ENCODE measurements at places on chromosomes 12 and 14. TPM values are rescaled to one million over a fixed set of nuclear protein-coding genes. Genes with fewer than 3 reads are reported as not detected.

DNA sequence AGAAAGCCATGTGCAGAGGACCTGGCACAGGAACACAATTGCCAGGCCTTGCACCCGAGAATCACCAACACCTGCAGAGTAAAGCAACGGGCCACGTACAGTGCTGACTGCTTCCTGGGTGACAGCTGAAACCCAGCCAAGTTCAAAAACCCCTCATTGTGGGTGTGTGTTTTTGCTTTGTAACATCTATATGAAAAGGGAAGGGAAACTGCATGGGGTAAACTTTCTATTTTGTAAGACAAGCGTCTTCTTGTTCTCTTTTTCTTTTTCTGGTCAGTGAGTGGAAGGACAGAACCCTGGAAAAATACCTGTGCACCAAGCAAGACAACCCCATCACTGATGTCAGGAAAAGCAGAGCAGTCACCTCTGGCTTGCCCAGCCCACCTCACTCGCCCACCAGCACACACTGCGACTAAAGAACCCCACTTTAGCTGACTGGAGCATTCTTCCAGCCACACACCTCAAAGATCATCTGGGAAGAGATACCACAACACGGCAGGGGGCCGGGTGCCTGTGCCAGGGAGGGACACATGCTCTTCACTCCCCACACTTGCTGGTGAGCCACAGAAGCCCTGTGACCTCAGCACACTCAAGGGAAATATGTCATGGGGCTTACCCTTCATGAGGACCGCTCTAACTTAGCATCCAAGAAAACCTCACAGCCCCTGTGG is 172.3 kb downstream of the NDUFA12 start:
- no peak for DNase-seq

DNA sequence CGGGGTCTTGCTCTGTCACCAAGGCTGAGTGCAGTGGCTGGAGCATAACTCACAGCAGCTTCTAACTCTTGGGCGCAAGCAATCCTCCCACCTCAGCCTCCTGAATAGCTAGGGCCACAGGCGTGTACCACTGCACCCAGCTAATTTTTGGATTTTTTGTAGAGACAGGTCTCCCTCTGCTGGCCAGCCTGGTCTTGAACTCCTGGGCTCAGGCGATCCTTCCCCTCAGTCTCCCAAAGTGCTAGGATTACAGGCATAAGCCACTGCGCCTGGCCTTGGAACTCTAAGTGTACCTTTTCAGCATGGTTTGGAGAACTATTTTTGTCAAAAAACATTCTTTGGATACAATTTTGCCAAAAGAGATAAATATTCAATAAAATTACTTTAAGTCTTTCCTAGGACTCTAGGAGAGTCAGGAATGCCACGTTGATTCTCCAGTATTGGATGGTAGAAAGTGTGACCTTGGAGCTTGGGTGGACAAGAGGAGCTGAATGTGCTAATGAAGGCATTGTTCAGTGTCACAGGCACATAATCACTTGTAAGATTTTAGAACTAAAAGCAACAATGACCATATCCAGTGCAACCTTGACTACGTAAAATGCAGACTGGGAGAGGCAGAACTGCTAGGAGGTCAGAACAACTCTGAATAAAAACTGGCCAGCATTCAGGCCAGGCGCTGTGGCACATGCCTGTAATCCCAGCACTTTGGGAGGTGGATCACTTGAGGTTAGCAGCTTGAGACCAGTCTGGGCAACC is 2.8 kb downstream of the SRSF9 start:
- DNase-seq = peak; percentile 64

GRCh38 chr12:22796941-22797630 is 172.1 kb downstream of the ETNK1 start:
- DNase-seq = no peak

ASCL1 gene
- not detected for polyA plus RNA-seq

DNA sequence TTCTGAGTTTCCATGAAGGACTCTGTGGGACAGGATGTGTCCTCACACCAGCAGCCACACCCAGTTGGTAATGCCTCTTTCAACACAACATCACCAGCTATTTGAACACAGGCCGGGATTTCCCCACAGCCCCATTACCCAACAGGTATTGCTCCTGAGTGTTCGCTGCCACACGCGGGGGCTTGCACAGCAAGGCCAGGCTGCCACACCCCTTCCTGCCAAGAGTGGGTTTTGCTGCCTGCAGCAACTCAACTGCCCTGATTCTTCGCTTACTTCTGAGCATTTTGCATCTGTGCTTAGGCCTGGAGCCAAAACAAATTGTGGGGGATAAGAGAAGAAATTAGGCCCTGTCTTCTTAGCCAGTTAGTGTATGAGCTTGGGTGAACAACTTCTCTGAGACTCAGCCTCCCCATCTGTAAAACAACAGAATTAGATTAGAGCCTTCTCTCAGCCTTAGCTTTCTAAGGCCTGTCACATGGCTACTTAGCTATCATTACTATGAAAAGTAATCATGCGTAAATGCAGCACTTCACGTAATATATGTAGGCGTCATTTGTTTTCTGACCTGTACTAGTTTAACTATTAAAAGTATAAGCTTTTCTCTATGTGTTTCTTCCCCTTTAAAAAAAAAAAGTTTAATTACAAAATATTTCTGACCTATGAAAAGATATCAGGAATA is 20.0 kb downstream of the CKAP4 start:
- DNase-seq = no peak

DNA sequence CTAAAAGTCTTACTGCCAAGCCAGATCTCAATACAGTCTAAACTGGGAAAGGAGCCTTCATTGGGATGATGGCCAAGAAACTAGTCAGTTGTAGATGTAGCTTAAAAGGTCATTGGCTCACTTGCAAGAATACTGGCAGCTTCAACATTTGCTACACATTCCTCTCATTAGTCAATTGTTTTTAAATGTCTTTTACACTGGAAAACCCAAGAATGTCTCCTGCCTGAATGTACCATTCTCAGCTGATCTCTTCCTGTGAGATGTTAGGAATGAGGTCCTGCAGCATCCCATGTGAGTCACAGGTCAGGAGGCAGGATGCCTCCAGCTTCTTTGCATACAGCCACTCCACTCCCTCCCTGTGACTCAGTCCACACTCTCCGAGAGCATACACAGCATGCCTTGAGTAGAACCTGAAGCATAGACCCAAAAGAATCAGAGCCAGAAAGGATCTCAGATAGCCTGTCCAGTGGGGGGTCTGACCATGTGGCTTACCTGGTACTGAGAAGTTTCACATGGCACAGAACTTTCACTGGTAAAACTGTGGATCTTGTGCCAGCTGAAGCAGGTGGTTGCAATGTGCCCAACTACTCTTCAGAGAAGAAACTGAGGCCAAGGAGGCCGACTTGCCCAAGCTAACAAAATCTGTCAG is 56.0 kb upstream of the HECTD1 start:
- peak; percentile 57 for DNase-seq

DNA sequence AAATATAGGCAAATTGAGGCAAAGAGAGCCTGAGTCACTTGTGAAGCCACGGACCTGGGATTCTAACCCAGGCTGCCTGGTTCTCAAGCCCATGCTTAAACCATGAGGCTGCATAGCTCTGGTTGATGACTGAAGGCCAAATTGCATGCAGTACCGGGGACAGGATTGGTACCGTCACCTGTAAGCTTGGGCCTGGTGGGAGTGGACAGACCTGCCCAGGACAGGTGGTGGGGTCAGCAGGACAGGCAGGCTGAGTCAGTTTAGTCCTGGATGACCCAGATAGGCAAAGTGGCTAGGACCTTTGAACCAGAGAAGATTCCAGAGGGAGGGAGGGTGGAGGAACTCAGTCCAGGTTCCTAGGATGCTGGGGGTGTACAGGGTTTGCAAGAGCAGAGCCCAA is 25.8 kb downstream of the RIN3 start:
- no peak for DNase-seq

- DNase-seq = no peak
Measured at GRCh38 chr14:84750284-84750683, 779.7 kb upstream of the FLRT2 start.

Measured in A549 (cell line).